Eye (tissue), 1 donor: ENCODE measurements at places on chromosomes 11 and 22.

GRCh38 chr11:96293109-96293508, 49.9 kb downstream of the MAML2 start:
- no peak for DNase-seq

DNA sequence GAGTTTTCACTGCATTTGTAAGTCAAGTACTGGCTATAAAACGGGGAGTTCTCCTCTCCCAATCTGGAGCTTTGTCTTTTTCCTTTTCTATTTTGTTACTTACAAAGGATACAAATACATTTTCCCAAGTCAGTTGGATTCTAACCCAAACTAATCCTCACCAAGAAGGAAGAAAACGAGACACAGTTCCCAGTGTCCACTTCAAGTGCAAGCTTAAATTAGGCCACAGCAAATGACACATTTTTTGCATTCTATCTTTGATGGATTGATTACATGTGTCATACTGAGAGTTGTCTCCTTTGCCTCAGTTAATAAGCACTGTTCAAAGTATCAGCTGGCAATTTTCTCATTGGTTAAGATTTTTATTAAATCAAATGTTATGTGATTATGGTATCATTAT, 296.7 kb upstream of the ANO5 start:
- DNase-seq = no peak

GRCh38 chr11:70541176-70541575, 142.8 kb downstream of the CTTN start:
- no peak for DNase-seq

- no peak for DNase-seq
Observed at GRCh38 chr11:47918882-47919495, 61.4 kb upstream of the PTPRJ start.

GRCh38 chr11:76243193-76243956, 37.1 kb upstream of the WNT11 start:
- DNase-seq = peak; percentile 72

DNA sequence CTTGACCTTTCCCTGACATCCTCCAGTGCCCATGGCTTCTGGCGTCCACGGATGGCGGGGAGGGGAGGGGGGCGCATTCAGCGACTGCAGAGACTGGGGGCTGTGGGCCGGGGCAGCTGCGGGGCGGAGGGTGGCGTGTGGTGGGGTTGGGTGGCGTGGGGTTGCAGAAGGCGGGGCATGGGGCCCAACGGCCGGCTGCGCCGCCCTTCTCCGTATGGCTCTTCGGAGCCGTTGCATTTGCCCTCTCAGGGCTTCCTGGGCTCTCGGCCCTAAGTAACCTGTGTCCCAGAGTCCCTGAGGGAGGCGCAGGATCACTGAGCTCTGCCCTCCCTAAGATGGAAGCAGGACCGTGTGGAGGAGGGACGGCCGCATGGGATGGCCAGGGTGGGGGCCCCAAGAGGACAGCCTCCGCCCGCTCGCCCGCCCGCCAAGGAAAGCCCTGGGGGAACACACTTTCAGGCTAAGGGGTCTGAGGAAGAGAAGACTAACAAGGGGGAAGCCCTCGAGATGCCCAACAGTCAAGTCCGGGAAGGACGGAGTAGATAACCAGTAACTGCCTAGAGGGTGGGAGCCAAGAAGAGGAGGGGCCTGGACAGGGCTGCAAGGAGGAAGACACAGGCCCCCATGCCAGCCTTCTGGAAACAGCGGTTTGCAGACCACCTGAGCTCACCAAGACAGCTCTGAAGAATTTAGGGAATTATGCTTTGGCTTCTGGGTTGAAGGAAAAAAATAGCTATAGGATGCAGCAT, 9.2 kb upstream of the AIFM3 start:
- DNase-seq = peak; percentile 58

GRCh38 chr11:57279116-57279515, 42.1 kb upstream of the APLNR start:
- DNase-seq = no peak

DNA sequence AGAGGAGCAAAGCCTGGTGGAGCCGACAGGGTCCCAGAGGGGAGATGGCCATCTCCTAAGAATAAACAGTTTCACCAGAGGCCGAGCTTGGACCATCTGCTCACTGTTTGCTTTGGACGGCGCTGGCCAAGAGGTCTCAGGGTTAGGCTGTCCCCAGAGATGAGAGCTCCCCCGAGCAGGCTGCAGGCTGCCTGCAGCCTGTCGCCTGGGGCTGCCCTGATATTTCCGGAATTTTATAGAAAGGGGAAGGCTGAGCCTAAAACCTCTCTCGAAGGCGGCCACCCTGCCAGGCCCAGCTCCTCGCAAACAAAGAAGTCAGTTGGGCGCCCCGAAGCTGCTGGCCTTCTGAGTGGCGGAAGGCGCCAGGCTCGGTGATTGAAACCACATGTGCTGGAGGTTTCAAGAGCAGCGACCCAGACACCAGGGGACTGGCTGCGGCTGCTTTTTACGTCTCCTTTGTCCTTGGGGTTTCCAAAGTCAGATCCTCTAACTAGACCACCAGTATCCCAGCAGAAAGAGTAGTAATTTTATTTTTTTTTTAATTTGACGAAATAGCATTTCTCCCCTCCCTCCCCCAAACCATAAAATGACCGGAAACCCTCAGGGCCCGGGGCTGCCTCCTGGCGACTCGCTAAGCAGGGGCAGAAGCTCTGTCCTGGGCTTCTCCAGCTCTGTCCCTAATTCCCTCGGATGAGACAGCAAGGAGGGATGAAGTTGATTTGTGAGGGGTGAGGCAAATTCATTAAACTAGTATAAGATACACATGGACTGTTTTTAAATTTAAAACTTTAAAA, 57.4 kb downstream of the CLMP start:
- peak; percentile 84 for DNase-seq

DNA sequence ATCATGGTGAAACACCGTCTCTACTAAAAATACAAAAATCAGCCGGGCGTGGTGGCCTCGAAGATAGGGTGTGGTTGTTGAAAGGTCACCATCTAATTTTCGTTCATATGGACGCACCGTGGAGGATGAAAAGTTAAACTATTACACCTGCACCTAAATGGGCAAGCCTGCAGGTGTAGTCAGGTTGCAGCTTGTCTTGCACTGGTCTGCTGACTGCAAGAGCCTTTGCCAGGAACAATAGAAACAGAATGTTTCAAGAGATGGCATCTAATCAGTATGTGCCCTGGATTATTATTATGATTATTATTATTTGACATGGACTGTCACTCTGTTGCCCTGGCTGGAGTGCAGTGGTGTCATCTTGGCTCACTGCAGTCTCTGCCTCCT, 908 bp downstream of the NADSYN1 start:
- DNase-seq = no peak

DNA sequence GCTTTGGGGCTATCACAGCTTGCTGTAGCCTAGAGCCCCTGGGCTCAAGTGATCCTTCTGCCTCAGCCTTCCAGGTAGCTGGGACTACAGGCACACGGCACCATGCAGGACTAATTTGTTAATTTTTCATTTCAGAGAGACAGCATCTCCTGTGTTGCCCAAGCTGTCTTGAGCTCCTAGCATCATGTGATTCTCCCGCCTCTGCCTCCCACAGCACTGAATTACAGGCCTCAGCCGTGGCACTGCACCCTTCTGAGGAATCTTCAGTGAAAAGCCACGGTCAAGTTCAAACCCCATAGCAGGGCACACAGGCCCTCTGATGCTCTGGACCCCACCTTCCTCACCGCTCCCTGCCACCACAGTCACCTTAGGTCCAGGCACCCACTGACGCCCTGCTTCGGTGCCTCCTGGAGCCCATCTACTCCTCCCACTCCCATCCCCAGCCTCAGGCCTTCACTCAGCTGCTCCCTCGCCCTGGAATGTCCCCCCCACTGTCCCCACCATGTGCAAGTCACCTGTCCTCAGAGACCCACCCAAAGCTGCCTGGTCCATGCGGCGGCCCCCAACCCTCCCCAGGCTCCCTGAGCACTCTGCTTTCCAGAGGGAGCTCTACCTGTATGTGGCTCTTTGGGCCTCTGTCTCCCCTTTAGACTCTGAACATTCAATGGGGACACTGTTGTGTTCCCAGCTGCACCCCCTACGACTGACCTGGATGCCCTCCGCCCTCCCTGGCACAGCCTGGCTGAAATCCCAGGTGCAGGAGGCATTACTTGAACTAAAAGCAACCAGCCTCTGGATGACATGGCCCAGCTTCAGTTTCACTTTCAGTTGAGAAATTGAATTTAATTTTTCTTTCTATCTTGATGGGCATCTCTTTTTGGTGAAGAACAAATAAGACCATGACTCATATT, 1.6 kb downstream of the APOL2 start:
- no peak for DNase-seq
